ENCODE measurements at places on chromosomes 4 and X.

- DNase-seq, result no peak
Measured at GRCh38 chrX:24380262-24381187, 20.1 kb downstream of the SUPT20HL1 start.

- DNase-seq, result no peak
Measured at GRCh38 chr4:54199919-54200318, 29.2 kb upstream of the PDGFRA start.

DNA sequence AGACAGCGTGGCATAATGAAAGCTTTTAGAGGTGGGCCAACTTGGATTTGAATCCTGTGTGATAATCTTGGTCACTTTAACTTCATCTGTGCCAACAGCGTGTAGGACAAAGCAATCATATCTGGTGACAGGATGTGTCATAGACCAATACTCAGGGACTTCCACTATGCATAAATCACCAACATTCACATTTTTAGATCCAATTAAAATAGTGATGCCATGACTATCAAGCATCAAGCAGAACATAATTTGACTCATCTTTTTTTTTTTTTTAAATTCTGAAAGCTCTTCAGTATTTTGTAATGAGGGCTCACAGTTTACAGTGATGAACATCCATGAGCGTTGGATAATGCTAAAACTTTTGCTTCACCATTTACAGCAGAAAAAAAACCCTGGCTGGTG lies 27.3 kb upstream of the RAPGEF2 start:
- DNase-seq, result no peak

DNA sequence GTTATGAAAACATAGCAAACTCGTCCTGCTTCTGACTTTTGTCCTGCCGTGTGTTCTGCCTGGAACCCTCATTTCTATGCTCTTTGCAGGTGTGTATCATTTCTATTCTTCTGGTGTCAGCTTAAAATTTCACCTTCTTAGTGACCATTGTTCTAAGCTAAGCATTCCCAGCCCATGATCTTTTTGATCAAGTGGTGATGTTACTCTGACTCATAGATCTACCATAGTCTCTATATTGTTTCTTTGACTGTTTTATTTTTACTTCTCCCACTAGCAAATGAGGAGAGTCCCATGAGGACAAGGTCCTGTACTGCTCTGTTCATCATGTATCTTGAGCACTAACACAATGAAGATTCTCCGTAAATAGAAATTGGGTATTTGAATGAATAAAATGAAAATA lies 14.1 kb upstream of the CXCL6 start:
- no peak for DNase-seq

- DNase-seq, result peak; percentile 64
Measured at GRCh38 chrX:13087322-13088155, 43.1 kb upstream of the FAM9C start.

- DNase-seq, result no peak
Measured at GRCh38 chrX:143058120-143058519, 32.4 kb downstream of the SPANXN4 start.

GRCh38 chr4:69470561-69470960 lies 25.1 kb downstream of the UGT2B4 start:
- DNase-seq, result no peak

DNA sequence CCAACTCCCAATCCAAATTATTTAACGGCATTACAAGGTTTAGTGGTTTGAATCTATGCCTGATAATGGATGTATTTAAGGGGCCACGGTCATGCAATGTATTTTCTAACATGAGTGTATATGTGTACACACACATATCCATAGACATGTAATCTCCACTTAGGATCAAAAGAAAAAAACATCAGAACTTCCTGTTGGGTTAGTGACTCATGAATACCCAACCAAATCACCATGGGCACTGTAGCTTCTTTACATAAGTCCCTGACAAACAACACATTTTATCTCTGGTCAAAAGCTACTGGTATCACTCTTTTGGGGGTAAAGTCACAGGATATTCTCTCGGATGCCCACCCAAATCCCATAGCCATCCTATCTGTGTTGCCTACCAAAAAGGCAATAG lies 36.5 kb upstream of the TFDP3 start:
- no peak for DNase-seq

- no peak for DNase-seq
Measured at GRCh38 chr4:93317561-93317960, 511.0 kb upstream of the ATOH1 start.

DNA sequence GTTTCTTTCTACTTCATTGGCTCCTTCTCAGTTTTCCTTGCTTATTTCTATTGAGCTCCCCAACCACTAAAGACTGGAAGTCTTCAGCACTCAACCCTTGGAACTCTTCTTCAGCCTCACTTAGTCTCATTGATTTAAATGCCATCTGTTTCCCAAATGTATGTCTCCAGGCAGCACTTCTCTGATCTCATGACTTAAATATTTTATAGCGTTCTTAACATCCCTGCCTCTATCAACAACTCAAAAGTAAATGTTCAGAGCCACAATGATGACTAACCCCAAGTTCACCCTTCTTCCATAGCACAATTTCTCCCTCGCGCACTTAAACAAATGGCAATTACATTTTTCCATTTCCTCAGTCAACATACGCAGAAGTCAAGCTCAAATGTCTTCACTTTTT lies 1393.3 kb downstream of the ARAP2 start:
- DNase-seq, result no peak

DNA sequence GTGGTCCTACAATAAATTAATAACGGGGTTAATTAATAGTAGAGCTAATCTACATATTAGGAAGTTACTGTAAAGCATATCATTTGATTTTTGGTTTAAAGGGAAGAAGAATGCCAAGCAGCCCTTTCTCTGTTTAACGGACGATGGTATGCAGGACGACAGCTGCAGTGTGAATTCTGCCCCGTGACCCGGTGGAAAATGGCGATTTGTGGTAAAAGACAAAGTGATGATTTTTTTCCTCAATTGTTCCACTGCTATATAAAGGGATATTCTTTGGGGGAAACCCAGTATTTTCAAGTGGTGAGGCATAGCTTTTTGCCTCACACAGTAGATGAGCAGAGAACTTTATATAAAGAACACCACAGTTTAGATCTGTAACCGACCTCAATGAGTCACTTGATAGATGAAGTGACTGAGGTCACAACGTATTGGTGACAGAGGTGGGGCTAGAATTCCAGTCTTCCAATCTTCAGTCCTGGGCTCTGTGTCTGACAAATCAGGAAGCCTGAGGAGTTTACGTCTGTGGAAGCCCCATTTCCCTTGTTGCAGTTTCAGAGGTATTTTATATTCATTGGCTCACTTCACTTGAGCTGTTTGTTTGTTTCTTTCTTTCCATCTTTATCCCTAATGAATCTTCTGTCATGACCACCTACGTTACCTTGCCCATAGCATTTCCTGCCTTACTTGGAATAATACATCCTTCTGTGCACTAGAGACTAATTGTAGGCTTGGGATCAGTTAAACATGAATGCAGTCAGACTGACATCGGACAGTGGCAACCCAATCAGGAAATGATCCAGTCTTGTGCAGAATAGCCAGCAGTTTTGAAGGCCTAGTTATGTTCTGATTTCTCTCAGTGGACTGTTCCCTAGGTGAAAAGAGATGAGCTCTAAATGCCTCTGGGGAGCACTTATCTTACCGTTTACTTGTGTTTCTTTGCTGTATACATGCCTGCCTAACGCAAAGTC lies 30.1 kb downstream of the ZRSR2 start:
- DNase-seq, result no peak

DNA sequence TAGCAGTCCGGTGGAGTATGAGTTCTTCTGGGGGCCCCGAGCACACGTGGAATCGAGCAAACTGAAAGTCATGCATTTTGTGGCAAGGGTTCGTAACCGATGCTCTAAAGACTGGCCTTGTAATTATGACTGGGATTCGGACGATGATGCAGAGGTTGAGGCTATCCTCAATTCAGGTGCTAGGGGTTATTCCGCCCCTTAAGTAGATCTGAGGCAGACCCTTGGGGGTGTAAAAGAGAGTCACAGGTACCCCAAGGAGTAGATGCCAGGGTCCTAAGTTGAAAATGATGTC lies 852 bp downstream of the MAGEH1 start:
- DNase-seq, result no peak

DNA sequence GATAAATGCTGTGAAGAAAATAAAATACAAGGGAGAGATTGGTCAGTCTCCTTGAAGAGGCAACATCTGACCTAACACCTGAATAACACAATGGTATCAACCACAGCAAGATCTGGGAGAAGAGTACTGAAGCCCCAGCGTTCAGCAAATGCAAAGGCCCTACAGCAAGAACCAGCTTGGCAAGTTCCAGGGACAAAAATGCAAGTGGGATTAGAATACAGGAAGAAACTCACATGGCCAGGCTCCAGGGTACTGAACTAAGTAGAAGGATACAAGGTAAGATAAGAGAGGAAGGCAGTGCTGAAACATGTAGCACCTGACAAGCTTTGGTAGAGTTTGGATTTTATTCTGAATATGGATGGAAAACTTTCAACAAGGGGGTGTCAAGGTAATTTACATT lies 3.6 kb downstream of the SMIM14 start:
- no peak for DNase-seq

DNA sequence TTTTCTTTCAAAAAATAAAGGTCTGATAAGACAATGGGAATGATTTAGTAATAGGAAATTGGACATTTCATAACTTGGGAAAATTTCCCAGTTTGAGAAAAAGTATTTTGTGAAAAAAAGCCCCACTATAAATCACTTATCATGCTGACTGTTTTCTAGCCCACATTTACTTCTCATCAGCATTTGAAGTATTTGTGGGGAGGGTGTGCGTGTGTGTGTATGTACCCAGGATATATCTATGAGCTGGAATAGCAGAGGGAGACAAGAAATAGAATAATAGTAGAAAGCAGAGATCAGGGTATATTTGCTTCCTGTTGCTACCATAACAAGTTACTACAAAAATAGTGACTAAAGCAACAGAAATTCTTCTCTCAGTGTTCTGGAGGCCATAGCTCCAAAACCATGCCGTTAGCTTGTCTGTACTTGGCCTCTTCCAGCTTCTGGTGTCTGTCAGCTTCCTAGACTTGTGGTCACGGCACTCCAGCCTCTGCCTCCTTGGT lies 139.8 kb downstream of the PTTG2 start:
- DNase-seq, result no peak

- DNase-seq, result no peak
Measured at GRCh38 chrX:117538178-117539089, 578.2 kb downstream of the KLHL13 start.

GRCh38 chr4:8703857-8704495 lies 111.4 kb downstream of the CPZ start:
- DNase-seq, result no peak

GRCh38 chr4:129144755-129145206 lies 48.8 kb downstream of the C4orf33 start:
- no peak for DNase-seq

- no peak for DNase-seq
Measured at GRCh38 chr4:14257903-14258302, 630.4 kb upstream of the BOD1L1 start.

DNA sequence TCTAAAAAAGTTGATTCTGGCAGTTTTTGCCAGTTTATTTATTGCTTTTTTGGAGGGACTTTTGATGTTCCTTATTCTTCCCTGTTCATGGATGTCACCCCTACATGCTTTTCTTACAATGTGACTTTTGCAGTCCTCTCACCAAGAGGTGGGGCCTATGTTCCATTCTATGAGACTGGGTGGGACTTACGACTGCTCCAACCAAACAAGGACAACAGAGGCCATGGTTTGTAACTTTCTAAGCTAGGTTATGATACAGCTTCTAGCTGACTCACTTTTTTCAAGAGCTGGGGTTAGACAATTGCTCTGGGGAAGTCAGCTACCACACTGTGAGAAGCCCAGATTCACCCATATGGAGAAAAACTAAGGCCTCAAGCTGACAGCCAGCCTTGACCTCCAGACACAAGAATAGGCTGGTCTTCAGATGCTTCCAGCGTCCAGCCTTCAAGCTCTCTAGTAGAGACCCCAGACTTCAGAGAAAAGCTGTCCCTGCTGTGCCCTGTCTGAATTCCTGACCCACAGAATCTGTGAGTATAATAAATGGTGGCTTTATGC lies 39.5 kb downstream of the ENOPH1 start:
- DNase-seq, result no peak

DNA sequence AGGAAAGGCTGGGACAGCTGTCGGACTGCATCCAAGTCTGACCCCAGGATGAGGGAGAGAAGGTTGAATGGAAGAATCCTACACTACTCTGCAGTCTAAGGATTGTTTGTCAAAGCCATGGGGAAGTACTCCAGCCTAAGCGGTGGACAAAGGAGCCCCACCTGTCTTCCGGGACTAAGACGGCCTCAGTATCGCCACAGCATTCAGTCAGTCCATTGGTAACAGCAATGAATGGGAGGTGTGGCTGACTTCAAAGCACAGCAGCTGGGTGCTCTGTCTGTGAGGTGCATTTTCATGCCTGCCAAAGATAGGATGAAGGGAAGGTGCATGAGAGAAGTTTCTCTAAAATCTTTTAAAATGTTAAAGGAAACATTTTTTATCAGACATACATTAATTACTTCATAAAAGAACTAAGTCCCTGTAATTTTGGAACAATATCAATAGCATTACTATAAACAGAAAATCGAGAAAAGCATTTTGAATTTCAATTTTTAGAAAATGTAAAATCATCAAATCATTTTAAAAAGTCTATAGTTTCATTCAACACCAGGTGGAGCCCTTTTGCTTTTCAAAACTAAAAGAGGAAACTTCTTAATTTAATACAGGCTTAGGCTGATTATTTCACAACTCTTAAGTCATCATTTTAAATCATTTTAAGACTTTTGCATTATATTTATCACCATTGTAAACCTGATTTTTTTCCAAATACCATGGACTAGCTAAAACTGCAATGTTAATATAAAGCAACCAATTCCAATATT lies 27.6 kb upstream of the INTU start:
- DNase-seq, result no peak

DNA sequence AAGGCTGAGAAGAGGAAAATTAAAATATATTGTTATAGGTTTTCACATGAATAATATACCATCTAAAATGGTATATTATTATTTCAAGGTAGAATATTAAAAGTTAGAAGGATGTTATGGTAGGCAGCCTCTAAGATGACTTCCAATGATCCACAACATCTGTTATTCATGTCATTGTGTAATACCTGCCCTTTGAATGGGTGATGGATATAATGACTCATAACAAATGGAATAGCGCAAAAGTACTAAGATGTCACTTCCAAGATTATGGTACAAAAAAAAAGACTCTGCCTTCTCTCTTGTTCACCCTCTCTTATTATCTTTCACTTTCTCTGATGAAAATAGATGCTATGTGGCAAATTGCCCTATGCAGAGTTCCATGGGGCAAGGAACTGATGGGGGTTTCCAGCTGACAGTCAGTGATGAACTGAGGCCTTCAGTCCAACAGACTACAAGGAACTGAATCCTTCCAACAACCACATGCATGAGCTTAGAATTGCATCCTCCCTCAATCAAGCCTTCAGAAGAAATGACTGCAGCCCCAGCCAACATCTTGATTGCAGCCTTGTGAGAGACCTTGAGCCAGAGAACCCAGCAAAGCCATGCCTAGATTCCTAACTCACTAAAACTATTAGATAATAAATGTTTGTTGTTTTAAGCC lies 57.7 kb downstream of the HS6ST2 start:
- DNase-seq, result no peak

DNA sequence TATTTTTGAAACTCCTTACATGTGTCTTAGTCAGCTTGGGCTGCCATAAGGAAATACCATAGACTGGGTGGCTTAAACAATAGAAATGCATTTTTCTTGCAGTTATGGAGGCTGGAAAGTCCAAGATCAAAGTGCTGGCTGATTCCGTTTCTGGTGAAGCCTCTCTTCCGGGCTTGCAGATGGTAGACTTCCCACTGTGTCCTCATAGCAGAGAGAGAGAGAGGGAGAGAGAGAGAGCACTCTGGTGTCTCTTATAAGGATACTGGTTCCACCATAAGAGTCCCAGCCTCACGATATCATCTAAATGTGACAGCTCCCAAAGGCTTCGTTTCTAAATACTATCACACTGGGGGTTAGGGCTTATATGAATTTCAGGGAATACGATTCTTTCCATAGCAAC lies 39.7 kb downstream of the ENPEP start:
- DNase-seq, result no peak

Measured in activated T-helper 1 cell treated with anti-CD3 and anti-CD28 coated beads, Interleukin-12 subunit alpha, Interleukin-12 subunit beta, Interleukin-2, Interleukin-4 antibody, amounts not matched to agents 30 ng/mL and 10 ng/mL and 1 ng/mL, durations not matched to agents 14 hours and 24 hours and 36 hours (primary cell).